Activated T-cell treated with anti-CD3 and anti-CD28 coated beads for 4 hours (primary cell): ENCODE measurements at places on chromosomes 2 and 18.

DNA sequence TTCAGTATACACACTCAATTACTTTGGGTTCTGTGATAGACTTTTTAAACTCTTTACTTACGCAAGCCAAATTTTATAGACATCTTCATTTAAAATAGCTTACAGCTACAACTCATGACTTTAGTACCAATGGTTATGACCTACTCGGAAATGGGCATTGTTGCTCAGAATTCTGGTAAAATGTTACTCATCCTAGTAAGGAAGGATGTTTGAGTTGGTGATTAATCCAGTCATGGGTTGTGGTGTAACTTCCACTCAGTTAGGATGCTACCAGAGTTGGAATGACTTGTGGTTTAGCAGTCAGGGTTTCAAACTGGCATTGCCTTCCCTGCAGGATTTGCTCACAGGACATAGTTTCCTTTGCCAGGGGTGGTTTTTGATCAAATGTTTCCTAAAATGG is 7.4 kb upstream of the NPC1 start:
- no peak for DNase-seq

GRCh38 chr2:196113061-196113974 is 44.7 kb upstream of the DNAH7 start:
- DNase-seq: no peak

DNA sequence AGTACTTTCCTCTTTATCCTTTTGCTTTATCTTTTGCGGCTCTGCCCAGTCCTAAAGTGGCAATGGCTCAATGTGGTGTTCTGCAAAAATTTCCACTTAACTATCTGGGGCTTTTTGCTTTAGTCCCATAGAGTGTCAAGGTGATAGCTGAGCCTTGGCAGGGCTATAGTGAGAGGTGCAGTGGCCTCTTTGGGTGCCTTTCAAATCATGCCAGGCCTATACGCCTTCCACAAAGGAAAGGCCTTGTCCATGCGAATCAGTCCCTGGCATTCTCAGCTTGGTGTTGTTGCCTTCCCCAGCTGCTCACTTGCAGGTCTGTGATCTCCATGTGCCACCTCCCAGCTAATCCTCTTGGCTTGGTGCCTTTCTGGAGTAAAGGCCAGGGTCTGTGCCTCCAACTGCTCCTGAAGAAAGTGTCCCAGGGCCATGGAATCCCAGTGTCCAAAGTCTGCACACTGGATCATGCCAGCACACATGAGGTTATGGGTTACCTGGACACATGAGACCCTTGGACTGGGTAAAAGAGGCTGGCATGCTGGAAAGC is 26.6 kb downstream of the PAX8 start:
- no peak for DNase-seq

DNA sequence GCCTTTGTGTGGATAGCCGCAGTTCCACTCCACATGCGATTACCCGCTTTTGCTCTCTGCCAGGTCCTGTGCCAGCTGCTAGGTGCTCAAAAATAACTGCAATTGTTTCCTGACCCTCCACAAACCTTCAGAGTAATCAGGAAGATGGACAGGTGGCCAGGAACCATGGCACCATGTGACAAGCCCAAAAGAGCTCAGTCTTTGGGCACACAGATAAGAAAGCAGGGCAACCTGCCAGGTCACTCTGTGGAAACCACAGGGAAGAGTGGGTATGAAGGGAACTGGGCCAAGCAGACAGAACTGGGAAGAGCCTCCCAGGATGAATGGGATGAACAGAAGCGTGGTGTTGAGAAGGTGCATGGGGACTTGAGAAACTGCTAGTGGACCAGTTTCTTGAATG is 79.4 kb upstream of the AGAP1 start:
- DNase-seq: no peak

- DNase-seq: no peak
Observed at GRCh38 chr2:135840601-135841000, 3.6 kb upstream of the LCT start.

- no peak for DNase-seq
Observed at GRCh38 chr2:100040906-100041305, 101.5 kb downstream of the AFF3 start.

GRCh38 chr2:9168821-9169221 is 37.8 kb upstream of the ASAP2 start:
- no peak for DNase-seq

GRCh38 chr2:98020516-98020915 is 24.8 kb upstream of the TMEM131 start:
- no peak for DNase-seq

DNA sequence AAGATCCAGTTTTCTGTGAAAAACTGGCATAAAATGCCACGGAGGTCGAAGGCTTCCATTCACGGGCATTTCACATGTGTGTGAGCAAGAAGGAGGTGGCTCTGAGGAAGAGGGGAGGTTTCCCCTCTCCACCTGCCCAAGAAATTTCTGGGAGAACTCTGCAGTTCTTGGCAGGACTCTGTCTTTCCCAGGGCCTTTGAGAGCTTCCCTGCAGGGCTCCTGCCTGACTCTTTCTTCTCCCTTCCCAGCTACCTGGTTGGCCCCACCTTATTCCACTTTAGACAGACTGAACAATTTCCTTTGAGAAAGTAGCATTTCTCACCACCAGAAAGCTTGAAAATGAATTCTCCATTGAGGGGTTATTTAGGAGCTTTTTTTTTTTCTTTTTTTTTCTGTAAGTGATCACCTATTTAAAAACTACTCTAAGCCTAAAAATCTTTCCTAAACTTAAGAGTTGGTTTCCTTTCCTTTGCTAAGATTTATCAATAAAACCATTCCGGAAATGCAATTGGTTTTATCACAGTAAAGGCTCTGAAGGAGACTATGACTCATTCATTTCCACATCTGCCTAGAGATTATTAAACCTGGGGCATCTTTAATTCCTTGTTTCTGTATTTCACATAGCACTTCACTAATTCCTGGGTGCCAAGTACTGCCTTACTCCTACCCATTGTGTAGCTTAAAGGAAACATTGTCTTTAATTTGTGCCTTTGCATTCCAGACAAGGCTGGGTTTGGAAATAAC is 59.3 kb downstream of the UNC80 start:
- DNase-seq: no peak

DNA sequence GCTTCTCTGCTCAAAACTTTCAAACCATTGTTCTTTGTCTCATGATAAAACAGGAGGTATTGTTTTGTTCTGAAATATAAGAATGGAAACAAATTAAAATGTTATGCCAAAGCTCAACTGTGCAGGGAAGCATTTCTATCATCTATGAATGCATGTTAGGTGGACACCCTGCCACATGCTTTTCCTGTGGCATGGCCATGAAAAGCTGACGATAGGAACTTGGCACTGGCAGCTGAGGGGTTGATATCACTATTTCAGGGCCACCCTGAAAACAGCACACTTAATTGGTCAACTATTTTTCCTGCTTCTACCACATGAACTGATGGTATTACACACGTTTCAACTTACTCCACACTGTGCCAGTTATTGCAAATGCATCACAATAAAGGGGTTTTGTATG is 157.3 kb downstream of the MREG start:
- no peak for DNase-seq

DNA sequence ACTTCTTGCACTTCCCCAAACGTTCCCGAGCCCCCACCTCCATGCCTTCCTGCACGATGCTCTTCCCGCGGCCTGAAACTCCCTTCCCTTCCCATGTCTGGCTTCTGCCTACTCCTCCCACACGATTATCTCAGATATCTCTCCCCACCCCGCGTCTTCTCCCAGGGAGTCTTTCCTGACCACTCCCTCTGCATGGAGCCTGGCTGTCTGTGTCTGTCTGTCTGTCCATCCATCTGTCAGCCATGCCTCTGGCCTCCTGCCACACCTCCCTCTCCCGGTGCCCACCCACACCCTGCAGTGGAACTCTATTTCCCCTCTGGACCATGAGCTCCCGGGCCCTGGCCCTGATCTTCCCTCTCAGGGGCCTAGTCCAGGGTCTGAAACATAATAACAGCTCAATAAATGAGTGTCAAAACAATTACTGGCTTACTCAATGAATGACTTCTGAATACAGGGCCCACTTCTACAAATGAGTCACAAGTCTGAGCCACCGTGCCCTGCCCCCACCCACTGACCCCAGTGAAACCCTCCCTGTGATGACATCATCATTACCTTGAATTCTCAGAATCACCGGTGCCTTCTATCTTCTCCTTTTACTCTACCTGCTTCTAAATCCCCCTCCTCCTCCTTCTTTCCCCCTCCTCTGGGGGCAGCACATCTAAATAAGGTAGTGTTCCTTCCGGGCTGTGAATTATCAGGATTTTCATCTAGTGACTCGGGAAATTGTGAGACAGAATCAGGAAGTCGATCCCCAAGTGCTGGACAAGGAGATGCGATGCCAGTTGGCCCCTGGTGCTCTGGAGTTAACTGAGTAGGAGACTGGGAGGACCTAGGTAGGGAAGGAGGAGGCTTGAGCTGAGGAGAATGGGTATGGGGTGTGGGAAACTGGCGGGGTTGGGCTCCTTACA is 46.1 kb upstream of the PLB1 start:
- DNase-seq: peak; percentile 67

DNA sequence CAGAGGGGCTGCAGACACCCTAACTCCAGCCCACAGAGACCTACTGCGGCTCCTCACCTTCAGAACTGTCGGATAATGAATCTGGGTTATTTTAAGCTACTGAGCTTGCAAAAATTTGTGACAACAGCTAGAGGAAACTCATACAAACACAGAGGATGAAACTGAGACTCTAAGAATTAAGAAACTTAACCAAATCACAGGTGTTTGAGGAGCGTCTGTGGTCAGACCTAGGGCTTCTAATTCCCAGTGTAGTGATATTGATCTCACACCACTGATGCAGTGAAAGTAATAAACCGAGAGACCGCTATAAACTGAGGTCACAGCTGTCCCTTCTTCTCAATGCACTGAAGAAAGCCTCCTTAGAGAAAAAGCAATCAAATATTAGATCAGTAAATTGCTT is 110.1 kb downstream of the RGPD3 start:
- DNase-seq: no peak

- DNase-seq: no peak
Observed at GRCh38 chr2:228917220-228917619, 353.9 kb downstream of the PID1 start.

- DNase-seq: no peak
Observed at GRCh38 chr2:215527736-215528135, 91.9 kb upstream of the FN1 start.

DNA sequence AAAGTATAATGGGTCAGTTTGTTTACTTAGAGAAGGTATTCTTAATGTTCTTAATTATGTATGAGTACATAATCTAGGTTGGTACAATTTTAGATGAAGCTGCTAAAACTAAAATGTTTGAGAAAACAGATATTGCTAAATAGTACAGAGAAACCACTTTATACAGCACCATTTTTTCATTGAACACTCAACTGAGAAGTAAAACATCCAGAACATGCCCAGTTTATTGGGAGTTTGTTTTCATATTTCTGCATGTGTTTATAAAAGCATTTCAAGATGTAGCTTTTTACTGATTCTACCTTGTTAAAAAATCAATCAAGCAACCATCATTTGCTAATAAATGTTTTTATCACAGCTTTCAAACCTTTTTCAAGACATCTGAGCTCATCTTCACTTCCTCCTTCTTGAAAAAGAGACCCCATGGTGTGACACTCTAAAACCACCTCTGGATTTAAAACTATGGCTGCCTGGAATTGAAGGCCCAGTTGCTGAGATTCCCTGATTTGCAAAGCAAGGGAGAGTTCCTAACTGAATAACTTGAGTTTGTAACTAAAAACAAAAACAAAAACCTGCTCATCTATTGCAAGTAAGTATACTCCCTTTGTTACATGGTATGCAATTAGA is 585.9 kb downstream of the ZEB2 start:
- no peak for DNase-seq
